ENCODE measurements at places on chromosomes 3 and 15.
A peak's percentile ranks its signal among the peaks of the same experiment; 100 is the strongest.

DNA sequence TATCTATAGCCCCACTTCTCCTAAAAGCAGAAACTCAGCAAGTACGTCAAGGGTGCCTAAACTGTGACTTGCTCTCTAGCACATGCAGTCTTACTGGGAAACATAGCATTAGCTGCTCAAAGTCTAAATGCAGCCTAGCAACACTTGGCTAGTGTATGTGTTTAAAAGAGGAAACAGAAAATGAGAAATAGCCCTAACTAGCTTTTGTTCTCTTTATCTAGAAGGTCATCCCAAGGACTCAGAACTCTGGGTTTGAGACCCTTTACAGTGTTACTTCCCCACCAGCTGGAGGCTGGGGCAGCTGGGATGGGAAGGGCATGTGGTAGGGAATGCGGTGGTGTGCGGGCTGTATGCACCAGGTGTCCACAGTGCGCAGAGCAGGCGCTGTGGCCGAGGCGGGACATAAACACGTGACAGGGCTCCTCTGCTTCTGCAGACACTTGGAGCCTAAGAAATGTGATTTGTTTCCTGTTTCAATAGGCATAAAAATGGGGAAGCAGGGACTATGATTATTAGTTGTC, 13.3 kb downstream of the ETV5 start:
- no peak for DNase-seq

DNA sequence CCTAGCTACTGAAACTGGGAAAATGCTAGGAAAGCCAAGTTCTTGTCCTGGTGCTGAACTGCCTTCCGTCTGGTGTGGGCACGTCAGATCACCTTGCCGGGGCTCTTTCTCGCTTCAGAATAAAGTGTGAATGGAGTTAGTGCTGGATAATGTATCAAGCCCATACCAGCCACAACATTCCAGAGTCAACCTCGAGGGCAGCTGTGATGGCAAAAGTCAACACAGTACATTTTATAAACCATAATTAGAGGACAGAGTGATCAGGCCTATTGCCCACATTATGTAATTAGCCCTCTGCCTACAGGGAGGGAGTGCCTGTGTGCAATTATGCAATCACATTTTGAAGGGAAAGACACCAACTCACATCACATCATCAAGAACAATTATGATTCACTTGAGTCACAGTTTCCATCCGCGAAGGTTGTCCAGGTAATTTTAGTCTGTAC, 165.2 kb downstream of the RORA start:
- no peak for DNase-seq

GRCh38 chr3:49428752-49429080, 408 bp downstream of the NICN1 start:
- no peak for DNase-seq

DNA sequence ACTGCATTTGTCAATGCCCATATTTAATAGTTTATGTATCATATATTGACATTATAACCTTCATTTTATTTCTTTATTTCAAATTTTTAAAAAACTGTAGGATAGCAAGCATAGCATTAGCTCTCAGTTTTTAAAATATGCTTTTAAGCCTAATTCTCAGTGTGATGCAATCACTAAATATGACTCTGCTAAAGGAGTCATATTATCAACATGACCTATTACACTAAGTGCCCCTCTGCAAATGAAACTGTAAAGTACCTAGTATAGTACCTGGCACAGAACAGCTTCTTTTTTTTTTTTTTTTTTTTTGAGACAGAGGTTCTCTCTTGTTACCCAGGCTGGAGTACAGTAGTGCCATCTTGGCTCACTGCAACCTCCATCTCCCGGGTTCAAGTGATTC, 179.4 kb upstream of the CGNL1 start:
- no peak for DNase-seq

- no peak for DNase-seq
These were observed 1.4 kb upstream of the CLEC3B start for GRCh38 chr3:45024542-45025255.

DNA sequence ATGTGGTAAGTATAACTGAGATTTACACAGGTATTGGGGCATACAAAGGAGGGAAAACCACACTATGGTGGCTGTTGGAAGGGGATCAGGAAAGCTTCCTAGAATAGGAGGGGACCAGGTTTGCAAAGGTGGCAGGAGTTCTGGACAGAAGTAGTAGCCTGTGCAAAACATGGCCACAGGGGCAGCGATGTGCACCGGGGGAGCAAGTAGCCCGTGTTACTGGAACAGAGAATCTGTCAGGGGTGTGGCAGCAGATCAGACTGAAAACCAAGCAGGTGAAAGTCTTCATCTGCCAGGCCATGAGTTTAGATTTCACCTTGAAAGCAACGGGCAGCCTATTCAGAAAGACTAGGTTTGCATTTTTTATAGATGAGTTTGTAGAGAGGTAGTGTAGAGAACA, 182.3 kb upstream of the LPP start:
- DNase-seq: no peak

- no peak for DNase-seq
These were observed 118.0 kb upstream of the SLC24A5 start for GRCh38 chr15:48002767-48003166.

GRCh38 chr3:150238995-150239619, 169.0 kb upstream of the TSC22D2 start:
- DNase-seq: no peak

- no peak for DNase-seq
These were observed 57.7 kb downstream of the CNTN4 start for GRCh38 chr3:2156244-2156847.

DNA sequence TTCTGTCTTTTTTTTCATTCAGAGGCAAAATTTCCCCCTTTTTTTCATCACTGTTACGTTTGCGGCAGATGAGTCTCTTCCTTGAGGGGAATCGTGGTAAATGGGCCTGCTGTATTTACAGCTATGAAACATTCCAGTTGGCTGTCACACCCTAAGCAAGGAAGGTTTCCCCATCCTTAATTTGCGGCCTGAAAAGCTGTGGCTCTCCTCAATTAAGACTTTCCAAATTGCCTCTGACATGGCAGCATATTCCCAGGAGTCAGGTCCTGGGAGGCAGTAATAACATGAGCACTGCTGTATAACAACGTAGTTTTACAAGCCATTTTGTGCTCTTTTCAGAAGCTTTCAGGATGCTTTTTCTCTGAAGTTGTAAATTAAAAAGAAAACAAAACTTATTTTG, 420.9 kb downstream of the LPP start:
- DNase-seq: no peak

GRCh38 chr3:182911782-182912111, 68.6 kb downstream of the DCUN1D1 start:
- DNase-seq: no peak

DNA sequence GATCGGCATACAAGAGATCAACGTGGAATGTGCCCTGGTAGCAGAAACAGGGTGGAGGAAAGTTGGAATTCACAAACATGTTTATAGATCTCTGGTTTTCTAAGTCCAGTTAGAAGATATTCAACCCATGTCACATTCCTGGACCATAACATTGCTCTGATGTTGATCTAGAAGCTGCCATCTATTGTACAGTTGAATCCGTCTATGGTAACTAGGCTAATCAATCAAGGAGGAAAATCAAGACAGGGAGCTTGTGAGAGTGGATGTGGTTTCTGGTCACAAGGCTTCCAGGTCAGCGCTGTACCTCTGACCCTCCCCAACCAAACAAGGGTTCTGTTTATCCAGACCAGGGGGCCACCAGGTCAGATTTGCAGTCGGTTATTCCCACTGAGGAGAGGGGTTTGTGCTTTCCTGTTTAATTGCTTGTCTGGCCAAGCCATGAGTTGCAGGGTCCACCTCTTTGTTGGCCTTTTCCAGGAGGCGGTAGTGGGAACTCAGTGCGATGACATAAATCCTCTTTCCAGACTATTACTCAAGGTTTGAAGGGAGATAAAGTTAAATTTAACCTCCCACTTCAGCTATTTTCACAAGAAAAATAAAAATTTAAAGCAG, 130.3 kb downstream of the SLCO3A1 start:
- no peak for DNase-seq

DNA sequence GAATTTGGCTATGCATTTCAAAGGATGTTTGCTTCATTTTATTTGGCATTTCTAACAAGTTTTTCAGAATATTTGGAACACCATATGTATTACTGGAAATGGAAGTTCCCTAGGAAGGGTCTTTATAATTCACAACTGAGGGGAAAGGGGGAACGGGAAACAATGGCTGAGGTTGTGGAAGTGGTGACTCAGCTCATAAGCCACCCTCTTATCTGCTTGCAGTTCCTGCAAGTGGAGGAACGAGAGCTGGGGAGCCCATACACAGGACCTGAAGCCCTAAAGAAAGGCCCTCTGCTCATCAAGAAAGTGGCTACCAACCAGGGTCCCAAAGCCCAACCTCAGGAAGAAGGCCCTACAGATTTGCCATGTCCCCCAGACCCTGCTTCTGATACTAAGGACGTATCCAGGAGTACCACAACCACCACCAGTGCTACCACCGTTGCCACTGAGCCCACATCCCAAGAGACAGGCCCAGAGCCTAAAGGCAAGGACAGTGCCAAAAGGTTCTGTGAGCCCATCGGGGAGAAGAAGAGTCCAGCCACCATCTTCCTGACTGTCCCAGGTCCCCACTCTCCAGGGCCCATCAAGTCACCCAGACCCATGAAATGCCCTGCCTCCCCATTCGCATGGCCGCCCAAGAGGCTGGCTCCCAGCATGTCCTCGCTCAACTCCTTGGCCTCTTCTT, 37.9 kb downstream of the ESYT3 start:
- no peak for DNase-seq

DNA sequence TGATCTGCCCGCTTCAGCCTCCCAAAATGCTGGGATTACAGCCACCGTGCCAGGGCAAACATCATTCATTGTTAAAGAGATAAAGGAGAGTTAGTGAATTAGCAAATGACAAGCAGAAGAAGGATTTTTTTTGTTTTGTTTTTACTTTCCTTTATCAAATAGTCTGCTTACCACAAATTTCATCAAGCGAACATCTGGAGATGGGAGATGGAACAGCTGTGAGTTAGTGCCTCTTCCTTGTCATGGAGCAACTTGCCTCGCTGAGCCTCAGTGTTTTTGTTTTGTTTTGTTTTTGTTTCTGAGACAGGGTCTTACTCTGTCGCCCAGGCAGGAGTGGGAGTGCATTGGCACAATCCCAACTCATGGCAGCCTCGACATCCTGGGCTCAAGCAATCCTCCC, 15.9 kb downstream of the ZNF860 start:
- no peak for DNase-seq

GRCh38 chr3:161423911-161424522, 52.7 kb upstream of the SPTSSB start:
- DNase-seq: peak; percentile 25

DNA sequence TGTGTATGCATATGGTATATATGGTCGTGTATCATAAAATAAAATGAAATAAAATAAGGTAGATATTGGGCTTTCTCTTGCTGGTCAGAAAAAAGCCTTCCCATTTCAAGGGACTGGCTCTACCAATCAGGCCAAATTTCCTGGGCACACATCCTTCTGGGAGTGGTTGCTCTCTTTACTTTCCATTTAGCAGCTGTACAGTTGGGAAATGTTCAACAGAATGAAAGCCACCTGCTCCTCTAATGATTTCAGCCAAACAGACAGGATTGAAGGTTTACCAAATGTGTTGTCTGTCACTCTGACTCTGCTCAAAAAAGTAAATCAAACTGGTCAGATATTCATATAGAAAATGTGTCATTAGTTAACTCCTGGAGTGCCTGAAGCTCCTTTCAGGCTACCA, 380.4 kb downstream of the ROBO2 start:
- no peak for DNase-seq

DNA sequence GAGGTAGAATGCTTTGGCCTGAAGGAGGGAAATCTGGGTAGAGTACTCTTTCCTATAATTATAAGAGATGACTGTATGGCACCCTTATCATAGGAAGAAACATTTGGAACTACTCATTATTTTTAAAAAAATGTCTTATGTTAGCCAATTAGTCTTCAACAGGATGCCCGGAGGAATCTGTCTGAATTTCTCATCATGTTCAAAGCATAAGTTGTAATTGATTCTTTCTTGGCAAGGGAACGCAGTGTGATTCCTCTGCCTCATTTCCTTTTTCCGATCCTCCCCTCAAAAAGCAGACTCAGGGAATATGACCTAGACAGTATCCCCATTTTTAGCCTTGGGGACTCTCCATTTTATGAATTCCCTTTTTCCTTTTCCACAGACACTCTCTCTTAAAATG, 165.1 kb downstream of the IL5RA start:
- no peak for DNase-seq

DNA sequence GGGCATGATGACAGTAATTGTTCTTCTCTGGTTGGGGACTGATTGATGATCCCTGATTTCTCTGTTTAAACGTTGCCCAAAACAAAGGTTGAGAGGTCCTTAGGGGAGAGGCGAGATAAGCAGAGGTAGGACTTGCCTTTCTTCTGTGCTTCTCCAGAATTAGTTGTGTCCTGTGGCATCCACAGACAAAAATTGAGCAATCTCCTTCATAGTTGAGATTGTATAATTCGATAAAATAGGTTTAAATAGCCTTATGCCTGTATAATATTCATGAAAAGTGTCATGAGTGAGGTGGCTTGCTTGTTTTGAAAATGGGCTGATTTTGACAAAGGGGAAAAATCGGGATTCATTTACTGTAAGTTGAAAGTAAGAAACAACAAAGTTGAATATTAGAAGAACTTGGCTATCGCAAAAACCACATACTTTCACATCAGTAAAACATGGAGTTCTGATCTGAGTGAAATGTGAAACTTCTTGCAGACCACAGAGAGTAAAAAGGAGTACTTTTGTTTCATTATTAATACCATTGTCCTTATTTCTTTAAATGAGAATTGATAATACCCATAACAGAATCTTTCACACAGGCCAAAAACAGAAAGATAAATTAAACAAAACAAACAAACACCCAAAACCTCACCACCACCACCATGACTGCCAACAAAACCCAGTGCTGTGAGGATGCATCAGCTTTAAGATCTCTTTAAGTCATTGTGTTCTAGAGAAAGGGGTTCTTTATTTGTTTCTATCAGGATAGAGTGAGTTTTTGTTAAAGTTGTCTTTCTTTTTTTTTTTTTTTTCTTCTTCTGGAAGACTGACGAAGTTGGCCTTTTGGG, 155.7 kb downstream of the LPP start:
- DNase-seq: no peak

GRCh38 chr3:40623567-40623966, 98.8 kb downstream of the ZNF621 start:
- DNase-seq: no peak

DNA sequence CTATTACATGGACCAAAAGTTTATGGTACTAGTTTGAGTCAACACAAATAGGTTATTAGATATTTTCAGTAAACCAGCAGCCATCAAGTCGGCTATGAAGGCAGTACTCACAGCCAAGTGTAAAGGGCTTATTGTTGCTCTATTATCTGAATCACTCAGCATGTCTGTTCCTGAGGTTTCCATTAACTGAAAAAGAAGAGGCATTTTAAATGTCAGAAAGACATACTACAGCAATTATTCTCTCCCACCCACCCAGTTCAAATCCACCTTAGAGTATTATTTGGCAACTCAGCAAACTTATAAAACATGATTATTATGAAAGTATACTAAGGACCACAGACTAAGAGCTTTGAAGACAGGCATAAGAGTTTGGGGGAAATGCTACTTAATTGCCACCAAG, 93.1 kb downstream of the BTD start:
- no peak for DNase-seq

- DNase-seq: no peak
These were observed 181.2 kb upstream of the IL12A start for GRCh38 chr3:159807137-159808040.

- peak; percentile 7 for DNase-seq
These were observed 20.0 kb downstream of the DHX36 start for GRCh38 chr3:154304116-154304786.
